Neuronal stem cell (in vitro differentiated cells): ENCODE measurements at places on chromosomes 12 and 14.

DNA sequence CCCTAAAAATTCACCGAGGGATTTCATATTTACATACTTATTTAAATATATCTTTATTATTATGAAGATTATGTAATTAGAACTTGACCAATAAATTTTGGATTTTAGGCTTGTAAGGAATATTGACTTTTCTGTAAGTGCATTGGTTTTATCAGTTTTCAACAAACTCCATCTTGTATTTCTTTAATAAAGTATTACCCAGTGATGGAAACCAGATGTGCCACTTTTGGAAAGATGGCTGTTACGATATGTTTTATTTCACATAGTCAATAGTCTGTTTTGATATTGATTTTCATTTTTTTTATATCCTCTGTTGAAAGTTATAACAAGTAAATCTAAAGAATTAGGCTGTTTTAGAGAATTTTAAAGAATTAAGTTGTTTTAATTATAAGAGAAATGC lies 1.8 kb downstream of the MON2 start:
- no peak for DNase-seq

DNA sequence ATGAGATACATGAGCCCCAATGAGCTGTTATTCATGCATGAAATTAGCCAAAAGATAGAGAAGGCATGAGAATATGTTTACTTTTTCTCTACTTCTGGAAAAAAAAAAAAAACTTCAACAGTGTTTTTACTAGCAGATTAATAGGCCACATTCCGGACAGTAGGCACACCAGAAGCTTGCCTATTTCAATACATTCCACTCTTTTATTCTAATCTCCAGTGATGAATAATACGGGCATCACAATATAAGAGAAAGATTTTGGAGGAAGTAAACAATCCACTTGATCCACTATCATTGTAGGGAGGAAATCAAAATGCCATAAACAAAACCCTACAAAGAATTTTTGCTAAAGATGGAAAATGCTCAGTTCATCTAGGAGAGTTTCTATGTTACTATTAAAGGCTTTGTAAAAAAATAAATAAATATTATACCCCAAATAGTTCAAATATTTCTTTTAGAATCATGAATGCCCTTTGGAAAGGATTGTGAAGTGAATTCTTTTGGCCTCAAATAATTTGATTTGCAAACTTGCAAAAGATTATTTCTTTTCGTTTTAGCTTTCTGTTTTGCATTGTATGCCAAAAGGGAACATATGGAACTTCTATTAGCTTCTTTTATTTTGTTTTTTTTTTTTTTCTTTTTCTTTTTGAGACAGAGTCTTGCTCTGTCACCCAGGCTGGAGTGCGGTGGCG lies 232.6 kb downstream of the EPS8 start:
- no peak for DNase-seq

DNA sequence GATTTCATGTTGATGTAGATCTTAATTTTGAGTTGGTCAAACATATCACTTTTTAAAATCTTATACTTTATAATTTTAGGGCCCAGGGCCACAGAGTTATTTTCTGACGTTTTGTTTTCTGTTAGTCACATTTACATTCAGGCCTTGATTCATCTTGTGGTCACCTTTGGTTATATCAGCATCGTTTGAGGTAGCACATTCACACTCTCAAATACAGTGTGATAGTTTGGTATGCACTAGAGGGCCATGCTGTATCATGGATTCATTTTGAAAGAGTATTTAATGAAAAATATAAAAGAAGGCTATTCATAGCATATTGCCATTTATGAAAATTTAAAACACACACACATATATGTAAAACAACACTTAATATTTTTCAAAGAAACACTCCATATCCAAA lies 274.6 kb downstream of the RAD51B start:
- no peak for DNase-seq

- peak; percentile 17 for DNase-seq
Measured at GRCh38 chr14:86038387-86039042, 508.6 kb downstream of the FLRT2 start.

DNA sequence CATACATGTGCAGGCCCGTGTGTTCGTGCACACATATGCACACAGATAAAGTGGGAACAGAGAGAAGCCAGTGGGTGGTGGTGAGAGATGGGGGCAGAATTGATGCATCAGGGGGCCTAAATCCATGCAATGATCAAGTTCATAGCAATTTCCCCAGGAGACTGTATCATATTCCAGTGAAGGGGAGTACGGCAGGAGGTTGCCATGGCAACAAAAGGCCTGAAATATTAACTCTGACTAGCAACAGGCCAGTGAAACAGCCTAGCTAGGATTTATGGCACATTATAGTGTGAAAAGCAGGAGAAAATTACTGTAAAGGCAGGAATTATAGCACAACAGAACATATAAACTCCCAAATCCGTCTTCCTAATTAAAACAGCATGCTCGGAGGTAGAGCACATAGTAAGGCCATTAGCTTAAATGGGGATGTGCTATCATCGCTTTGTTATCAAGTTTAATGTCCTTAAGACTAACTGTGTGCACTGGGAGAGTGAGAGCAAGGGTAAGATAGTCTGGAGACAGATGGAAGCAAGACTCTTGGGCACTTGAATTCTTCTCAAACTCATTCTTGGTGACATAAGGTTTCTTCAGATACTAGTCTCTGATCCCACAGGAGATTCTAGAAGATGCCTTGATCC lies 806.3 kb downstream of the DIO2 start:
- DNase-seq: no peak

GRCh38 chr12:8834230-8834629 lies 11.8 kb downstream of the A2ML1 start:
- DNase-seq: no peak
